ENCODE measurements at places on chromosomes 3 and 15. TPM values are rescaled to one million over a fixed set of nuclear protein-coding genes. Genes with fewer than 3 reads are reported as not detected.

- DNase-seq, result no peak
These were observed 25.5 kb upstream of the TMOD3 start for GRCh38 chr15:51803965-51804364.

DNA sequence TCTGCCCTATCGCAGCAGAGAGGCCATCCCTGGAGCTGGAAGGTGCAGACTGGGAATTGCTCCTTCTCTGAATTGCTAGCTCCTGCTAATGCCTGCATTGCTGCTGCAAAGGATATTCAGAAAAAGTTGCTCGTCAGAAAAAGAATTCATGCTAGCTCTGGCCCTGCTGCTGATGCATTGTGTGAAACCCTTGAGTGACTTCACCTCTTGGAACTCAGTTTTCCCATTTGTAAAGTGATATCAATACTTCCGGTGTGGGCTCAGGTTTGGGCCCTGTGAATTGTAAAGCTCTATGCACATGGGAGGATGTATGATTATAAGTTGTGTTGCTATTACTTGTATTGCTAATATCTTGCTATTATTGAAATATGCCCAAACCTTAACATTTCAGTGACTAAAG is 11.4 kb downstream of the SQOR start:
- peak; percentile 24 for DNase-seq

The THOC7 gene
- total RNA-seq, result 87.1 TPM

The PARP6 gene
- 58.2 TPM for total RNA-seq

DNA sequence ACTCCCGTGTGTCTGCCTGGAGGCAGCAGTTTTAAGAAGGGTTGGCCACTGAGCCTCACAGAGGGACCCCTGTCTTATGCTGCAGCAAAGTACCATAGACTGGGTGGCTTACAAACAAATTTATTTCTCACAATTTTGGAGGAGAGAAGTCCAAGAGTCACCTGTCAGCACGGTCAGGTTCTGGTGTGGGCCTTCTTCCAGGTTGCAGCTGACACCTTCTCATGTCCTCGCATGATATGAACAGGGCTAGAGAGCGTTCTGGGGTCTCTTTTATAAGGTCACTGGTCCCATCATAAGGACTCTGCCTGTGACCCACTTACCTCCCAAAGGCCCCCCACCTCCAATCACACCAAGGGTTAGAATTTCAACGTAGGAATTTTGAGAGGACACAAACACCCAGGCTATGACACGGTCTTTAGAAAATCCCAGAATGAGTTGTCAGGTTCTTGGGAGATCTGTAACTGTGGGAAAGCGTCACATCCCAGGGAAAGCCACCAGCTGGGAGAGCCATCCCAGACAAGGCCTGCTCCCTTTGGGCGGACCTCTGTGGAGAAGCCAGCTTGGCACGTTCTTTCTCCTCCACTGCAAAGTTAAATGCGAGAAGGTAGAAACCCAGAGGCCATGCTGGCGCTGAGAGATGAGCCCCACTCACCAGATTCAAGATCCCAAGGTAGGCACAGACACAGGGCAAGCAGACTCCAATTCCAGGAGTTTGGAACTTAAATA is at the start of gene FBXW12:
Gene FBXW12 (plus strand): TSS at position 569 of the 726 bp plus-strand sequence. CDS start 549 bp downstream, outside the sequence.
- DNase-seq, result no peak

DNA sequence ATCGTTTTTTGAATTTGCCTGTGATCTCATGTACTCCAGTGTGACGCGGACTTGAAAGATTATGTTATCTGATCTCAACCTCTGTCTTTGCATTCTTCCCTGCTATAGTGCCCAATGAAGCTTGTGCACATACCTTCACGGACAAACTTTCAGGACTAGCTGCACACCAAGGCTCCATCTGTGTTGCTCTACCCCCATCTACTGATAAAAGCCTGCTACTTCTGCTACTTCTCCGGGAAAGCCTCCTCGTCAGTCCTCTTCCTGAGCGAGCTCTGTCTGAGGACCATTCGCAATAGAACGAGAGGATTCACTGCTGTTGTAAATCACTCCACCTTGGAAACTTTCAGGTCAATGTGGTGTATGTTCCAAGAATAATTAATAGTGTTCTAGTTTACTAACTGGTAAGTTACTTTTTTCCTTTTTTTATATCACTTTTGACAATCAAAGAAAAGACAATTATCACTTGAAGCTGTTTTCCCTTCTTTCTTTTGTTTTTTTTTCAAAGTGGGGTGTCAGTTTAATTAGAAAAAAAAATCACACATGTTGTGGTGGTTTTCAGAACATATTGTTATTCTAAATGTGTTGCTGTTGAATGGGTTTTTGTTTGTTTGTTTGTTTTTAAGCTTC is 217.6 kb downstream of the ARRDC4 start:
- DNase-seq, result peak; percentile 51

GRCh38 chr3:188006726-188007393 is 147.1 kb upstream of the LPP start:
- DNase-seq, result peak; percentile 28

The LINGO1 gene
- not detected for total RNA-seq

GRCh38 chr15:62849316-62850106 is 193.0 kb upstream of the TPM1 start:
- DNase-seq, result no peak

- DNase-seq, result no peak
These were observed 13.8 kb downstream of the MUC13 start for GRCh38 chr3:124920718-124921117.
